ENCODE measurements at places on chromosomes 1 and 21.
A peak's percentile ranks its signal among the peaks of the same experiment; 100 is the strongest.

DNA sequence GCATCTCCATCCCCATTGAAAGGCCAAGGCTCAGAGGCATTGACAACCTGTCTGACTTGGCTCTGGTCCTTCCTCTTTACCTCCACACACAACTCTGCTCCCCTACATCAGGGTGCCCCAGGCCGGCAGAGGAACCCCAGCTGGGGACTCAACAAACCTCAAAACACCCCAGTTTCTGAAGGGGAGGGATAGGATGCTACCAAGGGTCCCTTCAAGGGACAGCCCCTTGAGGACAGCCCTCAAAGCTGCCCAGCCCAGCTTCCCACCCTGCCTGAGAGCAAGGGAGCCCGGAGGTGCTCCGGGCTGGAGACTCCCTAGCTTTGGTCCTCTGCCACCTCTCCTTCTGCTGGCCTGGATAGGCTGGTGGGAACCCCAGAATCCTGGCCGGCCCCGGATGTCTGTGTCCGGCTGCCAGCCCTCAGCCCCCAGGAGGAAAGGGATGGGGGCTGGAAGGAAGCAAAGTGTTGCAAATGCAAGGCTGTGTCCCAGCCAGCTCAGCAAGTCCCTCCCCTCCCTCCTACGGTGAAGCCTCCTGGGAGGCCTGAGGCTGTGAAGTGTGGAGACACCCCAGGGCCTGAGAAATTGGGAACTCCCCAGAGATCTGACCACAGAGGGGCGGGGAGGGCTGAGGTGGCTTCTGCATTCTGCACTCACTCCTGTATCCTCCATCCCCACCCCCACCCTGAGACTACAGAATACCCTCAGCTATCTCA, 1.1 kb upstream of the MARCKSL1 start:
- DNase-seq, result peak; percentile 73

- no peak for DNase-seq
Observed at GRCh38 chr1:38463074-38463473, 396.5 kb downstream of the RRAGC start.

GRCh38 chr1:200118779-200119505, 91.4 kb downstream of the NR5A2 start:
- DNase-seq, result no peak

DNA sequence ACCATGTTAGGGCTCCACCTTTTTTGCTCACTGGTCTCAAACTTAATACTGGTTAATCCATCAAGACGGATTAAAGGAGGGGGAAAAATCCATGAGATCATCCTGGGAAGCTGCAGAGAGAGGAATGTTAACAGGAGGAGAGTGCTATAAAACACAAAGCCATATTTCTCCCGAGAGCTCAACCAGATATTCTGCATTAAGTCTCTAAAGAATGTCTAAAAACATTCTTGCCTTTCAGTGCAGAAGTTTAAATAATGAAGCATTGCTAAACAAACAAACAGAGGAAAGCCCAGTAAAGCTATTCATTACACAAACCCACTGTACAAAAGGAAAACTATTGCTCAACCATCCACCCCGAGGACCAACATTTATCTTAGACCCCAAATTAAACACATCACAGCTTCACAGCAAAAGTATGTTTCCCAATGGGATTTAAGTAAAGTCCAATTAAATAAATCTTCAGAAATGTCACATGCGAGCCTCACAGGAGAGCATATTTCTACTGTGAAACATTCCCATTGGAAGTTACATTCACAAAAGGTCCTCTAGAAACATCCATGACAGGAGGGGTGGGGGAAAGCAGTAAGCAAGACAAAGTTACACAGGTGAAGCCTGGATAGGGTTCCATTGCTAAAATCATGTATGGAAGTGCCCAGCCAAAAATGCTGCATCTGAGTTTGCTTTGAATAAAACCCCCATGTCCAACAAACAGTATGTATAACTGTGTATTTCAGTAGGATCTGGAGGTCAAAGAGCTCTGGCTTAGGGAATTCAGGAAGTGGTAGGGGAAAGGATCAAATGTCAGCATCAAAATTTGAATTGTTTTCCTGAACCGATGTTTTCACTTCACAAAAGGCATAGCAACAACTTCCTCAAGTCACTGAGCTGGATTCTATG, 23.3 kb downstream of the DUSP10 start:
- no peak for DNase-seq

DNA sequence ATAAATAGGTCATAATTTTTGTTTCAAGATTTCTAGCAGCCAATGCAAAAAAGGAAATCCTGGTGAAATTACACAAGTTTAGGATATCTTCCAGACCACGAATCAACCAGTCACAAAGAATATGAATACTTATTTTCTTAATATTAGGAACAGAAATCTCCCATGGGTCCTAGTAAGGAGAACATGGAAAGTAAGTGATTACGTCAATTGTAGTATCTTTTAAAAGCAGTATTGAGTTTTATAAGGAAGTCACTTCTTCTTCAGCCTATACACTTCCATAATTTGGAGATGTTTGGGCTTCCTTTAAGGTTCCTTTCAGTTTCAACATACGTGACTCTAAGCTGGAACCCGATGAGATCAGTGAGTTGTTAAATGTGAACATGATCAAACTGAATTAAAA, 534.5 kb downstream of the USP25 start:
- DNase-seq, result no peak

- DNase-seq, result no peak
Observed at GRCh38 chr1:67557696-67558448, 127.1 kb upstream of the GADD45A start.

DNA sequence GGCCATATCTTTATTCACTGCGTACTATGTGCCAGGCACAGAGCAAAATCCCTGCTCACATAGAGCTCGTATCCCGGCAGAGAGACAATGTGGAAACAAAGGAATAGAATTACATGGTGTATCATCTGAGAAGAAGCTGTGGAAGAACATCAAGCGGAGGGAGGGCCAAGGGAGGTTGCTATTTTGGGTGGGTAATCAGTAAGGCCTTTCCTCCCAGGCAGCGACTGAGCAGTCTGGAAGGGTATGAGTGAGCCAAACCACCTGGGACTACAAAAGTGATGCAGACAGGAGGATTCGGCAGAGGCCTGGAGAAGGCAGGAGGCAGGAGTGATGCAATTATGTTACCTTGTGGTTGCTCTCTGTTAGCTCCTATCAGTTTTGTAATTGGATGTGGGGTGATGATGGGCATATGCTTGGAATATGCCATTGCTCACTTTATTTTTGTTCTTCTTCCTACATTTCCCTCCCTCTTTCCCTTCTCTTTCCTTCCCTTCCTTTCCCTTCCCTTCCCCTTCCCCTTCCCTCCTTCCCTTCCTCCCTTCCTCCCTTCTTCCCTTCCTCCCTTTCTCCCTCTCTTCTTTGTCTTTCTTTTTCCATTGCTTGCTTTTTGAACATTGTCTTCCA, 172.9 kb downstream of the DISC1 start:
- no peak for DNase-seq

DNA sequence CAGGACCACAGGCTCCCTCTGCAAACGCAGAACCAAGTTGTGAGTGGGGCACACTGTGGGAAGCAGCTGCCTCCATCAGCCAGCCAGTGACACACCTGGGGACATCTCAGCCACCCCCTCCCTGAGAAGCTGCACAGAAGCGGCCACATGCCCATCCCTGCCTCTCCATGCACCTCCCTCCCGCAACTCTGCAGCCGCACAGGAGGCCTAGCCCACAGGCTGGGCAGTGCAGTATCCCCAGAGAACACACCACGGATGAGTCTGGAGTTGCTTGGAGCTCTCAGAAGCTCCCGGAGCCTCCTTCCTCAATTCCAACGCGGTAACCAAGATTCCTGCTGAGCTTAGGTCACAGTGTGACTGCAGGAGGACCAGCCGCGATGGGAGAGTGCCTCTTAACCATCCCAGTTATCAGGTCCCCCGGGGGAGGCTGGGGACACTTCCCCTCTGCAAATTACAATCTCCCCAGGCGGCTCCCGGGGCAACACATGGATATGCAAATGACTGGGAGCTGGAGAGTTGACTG, 1.2 kb upstream of the WNT3A start:
- no peak for DNase-seq

DNA sequence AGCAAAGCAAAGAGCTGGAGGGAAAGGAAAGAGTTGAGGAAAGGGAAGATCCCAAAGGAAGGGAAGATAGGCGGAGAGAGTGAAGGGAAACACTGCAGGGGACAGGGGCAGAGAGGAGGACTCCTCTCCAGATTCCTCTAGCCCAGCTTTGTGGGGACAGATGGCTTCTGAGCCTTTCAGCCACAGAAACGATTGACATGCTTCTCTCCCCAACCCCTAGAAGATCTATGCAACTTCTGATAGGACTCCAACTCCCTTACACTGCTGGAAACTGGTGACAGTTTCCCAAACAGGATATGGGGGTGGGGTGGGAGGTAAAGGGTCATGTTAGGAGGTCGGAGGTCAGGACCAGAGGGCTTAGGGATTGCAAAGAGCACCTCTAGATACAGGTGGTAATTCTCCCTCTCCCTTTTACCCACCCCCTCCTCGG, 6.5 kb downstream of the MEX3A start:
- no peak for DNase-seq

- DNase-seq, result no peak
Observed at GRCh38 chr1:180167721-180168467, 13.2 kb downstream of the QSOX1 start.

- DNase-seq, result no peak
Observed at GRCh38 chr1:110857964-110858948, 14.7 kb upstream of the CD53 start.

GRCh38 chr21:42215942-42216725, 2.8 kb upstream of the ABCG1 start:
- no peak for DNase-seq

DNA sequence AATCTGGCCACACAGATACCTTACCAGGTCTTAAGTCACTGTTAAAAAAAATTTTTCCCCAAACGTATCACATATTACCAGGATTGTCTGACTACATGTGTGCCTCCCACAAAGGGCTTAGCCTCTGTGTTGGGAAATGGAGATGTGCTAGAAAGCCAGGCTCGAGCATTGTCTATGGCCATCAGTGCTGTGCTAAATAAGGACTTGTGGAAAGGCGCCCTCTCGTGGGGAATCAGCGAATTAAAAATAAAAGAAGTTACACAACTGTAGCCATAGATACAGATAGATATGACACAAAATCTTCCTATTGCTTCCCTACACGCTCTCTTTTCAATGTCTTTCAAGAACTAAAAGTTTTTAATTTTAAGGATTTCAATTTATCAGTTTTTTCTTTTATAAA, 47.5 kb upstream of the CRNN start:
- peak; percentile 58 for DNase-seq

DNA sequence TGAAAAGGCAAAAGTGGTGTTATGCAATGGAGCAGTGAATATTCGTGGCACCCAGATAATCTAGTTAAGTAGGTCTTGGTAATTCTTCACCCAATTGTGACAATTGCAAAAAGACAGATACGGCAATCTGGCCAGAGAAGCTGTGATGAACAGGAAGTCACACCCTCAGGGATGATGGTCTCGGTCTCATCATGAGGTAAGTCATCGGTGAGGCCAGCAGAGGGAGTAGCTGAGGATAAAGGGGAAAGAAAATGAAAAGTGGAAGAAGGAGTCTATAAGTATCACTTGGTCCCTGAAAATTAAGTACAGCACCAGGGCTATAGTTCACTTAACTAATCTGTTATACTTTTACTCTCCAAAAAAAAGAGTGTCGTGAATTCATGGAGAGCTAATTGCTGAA, 258.8 kb upstream of the NCAM2 start:
- DNase-seq, result no peak

GRCh38 chr1:162899422-162900146, 38.6 kb upstream of the CCDC190 start:
- DNase-seq, result no peak

- no peak for DNase-seq
Observed at GRCh38 chr1:7580923-7581753, 190.0 kb upstream of the VAMP3 start.

DNA sequence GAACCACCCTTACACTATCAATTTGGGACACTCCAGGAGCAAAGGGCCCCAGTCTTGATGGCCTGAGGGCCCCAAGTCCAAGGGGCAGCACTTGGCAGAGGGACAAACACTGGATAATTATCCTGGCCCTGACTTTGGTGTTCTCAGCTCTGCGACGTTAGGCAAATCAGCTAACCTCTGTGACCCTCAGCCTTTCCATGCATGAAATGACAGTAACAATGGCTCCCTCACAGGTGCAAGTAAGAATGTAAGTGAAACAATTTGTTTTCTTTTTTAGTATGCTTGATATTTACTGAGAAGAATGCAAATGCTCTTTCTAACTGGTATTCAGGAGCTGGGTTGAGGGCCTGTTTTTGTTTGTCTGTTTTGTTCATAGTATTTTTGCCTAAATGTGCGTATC, 61.6 kb upstream of the PRDX6 start:
- no peak for DNase-seq

GRCh38 chr21:44593598-44594405, 1.5 kb upstream of the KRTAP10-6 start:
- DNase-seq, result no peak

DNA sequence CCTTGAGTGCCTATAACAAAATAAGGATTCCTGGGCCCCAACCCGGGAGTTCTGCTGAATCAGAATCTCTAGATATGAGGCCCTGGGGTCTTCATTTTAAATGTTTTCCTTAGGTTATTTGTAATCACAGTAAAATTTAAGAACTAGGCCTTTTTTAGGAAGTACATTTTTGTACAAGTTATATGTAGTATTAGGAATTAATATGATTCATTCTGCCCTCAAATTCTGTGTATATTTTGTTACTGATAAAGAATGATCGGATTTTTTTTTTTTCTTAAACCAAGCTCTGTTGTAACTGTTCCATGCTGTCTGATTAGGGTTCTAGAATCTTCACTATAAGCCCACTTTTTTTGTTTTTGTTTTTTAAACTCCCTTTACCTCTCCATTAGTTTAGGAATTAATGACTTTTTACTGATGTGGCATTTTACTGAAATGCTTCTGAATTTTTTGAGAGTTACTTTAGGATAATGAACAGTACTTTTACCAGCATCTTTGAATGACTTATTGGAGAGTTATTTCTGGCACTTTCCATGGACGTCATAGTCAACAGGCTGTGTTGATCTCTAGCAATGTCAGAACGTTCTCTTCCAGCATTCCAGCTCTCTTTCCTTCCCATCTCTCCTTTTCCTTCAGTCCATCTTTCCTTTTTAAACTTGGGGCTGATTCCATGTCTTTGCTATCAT, 48.3 kb downstream of the CLIC4 start:
- DNase-seq, result no peak

DNA sequence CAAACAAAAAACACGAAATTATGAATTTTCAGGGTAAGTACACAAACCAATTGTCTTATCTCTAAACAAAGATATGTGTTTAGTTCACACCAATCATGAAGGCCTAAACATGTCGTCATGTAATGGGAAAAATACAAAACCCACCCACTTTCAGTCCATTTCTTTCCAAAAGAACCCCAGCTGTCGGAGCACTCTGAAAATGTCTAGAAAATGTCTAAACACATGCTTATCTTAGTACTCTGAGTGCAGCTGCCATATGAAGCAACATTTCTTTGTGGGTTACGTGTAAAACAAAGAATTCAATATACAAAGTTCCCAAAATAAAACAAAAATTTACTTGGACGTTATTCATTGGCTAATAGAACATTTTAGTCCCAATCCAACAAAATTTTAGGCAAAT, 22.7 kb downstream of the SERBP1 start:
- no peak for DNase-seq
